Foreskin melanocyte (primary cell): ENCODE measurements at places on chromosomes 4 and X.

GRCh38 chr4:55312489-55313101 lies 33.4 kb upstream of the SRD5A3 start:
- no peak for DNase-seq

DNA sequence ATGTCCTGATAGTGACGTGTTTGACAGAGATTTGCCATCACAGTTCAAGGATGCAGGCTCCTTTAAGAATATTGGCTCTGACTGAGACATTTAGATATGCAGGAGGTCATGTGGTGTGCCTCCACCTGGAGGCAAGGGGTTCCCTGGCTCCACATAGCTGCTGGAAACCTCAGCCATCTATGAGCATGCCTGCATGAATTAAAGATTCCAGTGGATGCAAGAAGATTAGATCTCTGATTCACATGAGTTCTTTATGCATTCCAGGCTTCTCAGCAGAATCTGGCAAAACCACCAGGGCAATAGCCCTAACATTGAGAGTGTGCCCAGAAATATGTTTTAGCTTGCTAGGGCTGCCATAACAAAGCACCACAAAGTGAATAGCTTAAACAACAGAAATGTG lies 298.5 kb upstream of the AADAT start:
- no peak for DNase-seq

GRCh38 chrX:50613846-50614245 lies 143.2 kb upstream of the DGKK start:
- DNase-seq: no peak

DNA sequence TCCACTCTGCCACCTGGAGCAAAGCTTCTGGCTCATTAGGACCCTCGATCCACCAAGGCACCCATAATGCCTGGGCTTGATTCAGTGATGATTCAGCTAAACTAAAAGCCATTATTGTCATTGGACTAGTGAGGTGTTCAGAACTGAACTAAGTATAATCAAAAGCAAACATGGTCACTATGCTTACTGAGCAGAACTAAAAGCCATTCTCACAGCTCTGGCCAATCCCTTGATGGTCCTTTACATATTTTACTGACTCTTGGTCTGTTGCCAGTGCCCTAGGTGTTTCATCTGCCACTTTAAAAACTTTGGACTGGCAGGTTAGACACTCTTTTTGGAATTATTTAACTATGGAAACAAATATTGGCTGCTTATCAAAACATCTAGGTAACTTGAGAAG lies 703.5 kb downstream of the FAT4 start:
- DNase-seq: no peak

DNA sequence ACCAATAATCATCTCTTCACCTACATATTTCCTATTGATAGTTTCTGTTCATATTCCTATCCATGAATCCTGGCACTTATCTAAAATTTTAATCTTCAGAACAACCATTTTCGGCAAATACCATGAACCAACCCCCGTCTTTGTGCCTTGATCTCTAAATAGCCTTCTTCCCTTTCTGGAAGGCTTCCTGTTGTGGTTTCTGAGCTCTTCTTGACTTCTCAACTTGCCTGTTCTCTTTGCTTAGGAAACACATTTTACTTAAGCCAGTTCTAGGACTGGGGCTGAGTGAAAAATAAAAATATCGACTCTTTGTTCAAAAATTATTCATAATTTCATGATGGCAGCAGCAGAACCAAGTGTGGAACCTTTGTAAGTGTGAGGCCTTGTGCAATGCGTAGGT lies 882.4 kb downstream of the C4orf33 start:
- DNase-seq: no peak

DNA sequence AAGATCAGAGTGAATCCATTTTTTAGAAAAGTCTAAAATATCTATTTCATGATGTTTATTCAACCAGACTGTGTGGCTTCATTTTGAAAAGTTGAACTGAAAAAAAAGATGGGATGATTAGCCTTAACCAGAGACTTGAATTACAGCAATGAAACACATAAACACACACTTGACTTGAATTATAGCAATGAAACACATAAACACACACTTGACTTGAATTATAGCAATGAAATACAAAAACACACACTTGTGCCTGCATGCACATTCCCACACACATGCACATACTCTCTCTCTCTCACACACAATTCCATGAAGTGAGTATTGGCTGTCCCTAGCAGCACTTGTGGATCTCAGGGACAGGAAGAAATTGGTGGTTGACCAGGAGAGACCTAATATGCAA lies 286.8 kb downstream of the USP46 start:
- DNase-seq: no peak

GRCh38 chr4:128813965-128814364 lies 4.5 kb downstream of the JADE1 start:
- DNase-seq: no peak

DNA sequence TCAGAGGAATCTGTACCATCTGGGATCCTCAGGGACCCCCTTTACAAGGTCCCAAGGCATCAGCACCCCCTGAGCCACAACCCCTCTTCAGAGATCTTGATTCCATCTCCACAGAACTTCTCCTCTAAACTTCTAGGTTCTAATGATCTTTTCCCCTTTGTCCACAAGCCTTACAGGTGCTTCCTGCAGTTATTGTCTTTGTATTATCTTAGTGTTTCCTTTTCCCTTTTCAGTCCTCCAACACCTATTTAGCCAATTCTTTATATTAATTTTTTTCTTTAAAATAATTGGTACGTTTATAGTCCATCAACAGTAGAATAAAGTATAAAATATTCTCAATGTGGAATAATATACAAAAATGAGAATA lies 35.2 kb upstream of the FAM241A start:
- no peak for DNase-seq

DNA sequence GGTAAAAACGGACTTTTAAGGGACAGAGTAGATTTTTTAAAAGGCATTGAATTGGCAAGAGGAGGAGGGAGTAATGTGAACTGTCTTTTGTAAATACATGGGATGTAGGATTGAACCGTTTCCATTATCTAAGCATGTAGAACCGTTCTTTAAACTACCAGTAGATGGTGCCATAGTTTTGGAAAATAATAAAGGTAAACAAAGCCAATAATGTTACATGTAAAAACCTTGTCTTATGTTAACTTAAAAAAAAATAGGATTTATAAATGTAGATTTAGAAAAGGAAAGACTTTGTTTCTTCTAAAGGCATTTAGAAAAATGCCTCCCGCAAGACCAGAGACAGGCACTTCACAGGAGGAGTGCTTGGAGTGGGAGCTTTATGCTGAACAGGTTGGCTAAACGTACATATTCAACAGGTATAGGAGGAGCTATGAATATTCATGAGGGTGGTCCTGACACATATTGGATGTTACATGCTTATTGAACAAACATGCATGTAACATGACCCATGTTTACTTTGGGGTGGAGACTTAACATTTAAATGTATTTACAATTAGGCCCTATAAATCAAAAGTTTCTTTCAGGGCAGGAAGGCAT lies 45.5 kb upstream of the FAM241A start:
- peak; percentile 50 for DNase-seq

DNA sequence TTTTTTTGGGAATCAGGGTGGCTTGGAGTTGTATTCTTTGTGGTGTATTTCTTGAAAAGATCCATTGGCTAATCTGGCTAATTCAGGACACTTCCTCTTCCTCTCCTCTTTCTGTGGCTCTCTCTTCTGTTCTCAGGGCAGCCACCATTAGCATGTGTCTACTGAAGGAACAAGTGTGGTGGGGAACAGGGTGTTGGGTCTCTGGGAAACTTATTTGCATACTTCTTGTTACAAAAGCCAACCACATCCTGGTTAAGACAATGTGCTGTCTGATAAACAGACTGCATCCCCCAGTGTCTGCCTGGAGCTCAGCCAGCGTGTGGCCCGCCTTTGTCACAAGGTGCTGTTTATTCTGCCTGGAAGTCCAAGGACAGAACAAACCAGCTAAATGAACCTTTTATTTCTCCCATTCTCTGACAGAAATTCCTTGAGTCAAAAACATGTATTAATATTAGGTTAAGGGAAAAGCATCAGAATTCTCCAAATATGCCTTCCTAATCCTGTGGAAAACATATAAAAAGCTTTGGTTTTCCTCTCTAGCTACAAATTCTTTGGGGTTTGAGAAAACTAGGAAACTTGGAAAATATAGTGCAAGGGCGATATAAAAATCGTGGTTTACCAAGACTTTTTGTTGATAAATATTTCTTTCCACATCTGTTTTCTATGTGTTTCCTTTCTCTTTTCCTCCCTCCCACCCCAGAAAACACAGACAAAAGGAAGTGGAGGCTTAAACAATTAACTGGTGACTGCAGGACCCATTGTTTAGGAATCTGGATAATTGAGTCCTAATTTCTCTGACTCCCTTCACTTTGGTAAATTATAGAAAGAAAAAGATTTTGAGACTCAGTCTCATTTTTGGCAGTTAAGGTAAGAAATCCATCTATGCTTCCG lies 203.6 kb downstream of the SPRY1 start:
- DNase-seq: peak; percentile 96

- DNase-seq: peak; percentile 45
Measured at GRCh38 chrX:71533851-71534561, 1.1 kb downstream of the OGT start.

DNA sequence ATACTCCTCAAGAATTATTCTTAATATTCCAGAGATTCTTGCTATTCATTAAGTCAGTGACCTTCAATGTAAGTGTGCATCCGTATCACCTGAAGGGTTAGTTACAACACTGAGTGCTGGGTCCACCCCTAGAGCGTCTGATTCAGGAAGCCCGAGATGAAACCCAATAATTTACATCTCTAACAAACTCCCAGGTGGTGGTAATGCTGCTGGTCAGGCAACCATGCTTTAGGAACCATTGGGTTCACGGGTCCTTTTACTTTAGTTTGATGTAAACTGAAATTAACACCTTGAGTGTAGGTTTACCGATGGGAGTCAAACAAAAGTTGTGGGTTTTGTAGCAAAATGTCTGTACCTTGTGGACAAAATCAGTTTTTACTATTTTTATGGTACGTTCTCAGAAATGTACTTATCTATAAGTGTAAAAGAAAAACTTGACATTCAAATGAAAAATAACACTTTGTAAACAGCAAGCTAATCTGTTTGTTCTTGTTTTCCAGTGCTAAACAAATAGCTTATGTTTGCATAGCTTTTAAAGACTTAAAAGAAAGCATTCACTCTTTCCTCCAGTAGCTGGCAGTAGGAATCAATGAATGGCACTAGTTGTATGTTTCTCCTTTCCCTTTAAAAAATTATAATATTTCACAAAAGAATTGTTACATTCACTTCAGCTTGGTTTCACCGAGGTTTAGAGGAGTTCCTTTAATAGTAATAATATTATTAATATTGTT lies 32.7 kb downstream of the ACE2 start:
- DNase-seq: no peak

DNA sequence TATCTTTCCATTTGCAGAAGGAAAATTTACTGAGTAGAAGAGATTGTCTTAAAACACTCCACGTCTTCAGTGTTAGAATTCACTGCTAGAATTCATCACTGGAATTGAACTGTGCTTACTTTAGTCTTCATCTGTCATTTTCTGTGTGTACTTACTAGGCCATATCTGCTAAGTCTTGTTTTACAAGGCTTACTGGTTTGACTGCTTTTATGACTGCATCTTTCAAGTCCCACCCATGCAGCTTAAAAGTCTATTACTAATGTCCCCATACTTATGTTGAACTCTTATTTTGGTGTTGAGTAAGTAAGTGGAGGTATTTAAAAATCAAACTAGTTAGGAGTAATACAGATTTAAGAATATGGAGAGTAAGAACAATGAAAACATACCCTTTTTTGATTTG lies 14.6 kb downstream of the CLCN3 start:
- DNase-seq: no peak

DNA sequence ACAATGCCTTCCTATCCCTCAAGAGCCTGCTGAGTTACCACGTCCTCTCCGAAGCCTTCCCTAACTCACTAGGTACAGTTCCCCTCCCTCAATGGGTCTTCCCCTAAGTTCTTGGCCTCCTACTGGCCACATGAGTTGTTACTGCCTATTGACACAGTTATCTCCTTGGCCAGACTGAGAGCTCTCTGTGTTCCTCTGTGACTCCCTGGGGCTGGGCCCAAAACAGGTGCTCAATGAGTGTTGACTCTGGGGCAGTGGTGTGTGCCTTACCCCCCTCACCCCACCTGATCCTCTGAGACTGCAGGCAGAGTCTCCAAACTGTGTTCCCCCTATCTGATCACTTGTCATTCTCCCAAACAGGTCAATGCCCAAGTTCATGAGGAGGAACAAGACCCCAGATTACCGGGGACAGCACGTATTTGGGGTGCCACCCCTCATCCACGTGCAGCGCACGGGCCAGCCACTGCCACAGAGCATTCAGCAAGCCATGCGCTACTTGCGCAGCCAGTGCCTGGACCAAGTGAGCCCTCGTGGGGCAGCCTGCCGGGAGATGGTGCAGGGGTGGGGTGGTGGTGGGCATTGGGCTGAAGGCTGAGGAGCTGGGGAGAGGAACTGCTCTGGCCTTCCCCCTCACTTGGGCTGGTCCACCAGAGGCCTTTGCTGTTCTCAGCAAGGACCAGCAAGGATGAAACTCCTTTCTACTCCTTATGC lies 72.6 kb downstream of the STARD8 start:
- DNase-seq: no peak

GRCh38 chr4:150750824-150751223 lies 168.9 kb downstream of the MAB21L2 start:
- DNase-seq: no peak

GRCh38 chr4:164779811-164780216 lies 25.9 kb downstream of the SMIM31 start:
- DNase-seq: peak; percentile 24
